ENCODE measurements at places on chromosomes 5 and 9.

GRCh38 chr5:176857894-176858273 lies 41.3 kb downstream of the HK3 start:
- DNase-seq, result no peak

DNA sequence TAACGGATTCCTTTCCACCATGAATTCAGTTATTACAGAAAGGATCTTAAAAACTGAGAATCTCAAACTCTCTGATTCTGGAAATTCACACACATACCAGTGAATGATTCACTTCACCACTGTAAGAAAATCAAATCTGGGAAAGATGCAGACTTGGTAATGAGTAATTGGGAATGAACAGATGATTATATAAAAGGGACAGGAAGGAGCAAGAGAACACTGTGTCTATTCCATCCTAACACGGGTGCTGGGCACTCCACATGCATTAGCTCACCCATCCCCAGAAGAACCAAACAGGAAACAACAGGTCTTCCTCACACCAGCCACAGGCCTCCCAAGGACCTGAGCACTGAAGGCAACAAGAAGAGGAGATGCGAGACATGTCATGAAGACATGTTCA lies 74.8 kb upstream of the ZNF622 start:
- DNase-seq, result no peak

DNA sequence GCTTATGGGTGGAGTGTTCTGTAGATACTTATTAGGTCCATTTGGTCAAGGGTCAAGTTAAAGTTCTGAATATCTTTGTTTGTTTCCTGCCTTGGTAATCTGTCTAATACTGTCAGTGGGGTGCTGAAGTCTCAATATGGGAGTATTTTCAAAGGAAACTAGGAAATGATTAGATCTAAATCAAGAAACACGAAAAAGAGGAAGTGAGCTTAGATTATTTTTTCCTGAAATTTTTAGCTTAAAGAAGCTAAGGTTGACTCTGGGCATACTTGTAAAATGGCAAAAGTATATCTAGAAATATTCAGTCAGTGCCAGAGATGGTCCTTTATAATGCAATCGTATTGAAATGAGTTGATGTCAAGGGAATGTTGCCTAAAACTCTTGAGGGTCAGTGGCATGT lies 313.5 kb downstream of the ICE1 start:
- DNase-seq, result no peak

DNA sequence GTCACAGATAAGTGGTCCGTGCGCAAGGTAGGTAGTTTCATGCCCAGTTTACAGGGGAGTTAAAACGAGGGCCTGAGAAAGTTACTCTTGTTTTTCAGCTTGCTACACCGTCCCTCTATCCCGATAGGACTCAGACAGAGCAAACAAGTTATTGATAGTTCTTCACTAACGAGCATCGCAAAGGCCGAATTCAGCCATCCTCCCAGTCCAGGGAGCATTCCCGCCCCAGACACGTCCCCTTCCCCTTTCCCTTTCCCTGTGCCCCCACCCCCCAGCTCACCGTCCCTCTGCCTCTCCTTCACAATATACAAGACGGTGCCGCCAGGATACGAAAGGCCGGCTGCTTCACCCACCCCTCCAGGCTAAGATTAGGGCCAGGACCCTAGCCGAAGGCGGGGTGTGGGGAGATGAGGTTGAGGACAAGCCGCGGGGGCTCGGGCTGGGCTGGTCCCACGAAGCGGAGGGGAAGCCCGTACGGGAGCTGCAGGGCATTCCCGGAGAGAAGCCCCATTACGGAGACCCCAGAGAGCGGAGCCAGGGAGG lies 599 bp downstream of the KIAA1191 start:
- DNase-seq, result no peak

GRCh38 chr5:169226895-169227294 lies 74.0 kb downstream of the SLIT3 start:
- peak; percentile 26 for DNase-seq

- DNase-seq, result peak; percentile 16
Measured at GRCh38 chr5:60382716-60383115, 317.2 kb downstream of the DEPDC1B start.

Measured in SK-N-SH (cell line).